H7 (cell line): ENCODE measurements at places on chromosomes 12 and 14. TPM values are rescaled to one million over a fixed set of nuclear protein-coding genes. Genes with fewer than 3 reads are reported as not detected.

GRCh38 chr14:99910337-99911309 lies 117.4 kb downstream of the EML1 start:
- DNase-seq = no peak

The KRT74 gene
- total RNA-seq = not detected in 2 replicates

The TMTC1 gene
- 8.8 and 11.6 TPM in 2 replicates for total RNA-seq

DNA sequence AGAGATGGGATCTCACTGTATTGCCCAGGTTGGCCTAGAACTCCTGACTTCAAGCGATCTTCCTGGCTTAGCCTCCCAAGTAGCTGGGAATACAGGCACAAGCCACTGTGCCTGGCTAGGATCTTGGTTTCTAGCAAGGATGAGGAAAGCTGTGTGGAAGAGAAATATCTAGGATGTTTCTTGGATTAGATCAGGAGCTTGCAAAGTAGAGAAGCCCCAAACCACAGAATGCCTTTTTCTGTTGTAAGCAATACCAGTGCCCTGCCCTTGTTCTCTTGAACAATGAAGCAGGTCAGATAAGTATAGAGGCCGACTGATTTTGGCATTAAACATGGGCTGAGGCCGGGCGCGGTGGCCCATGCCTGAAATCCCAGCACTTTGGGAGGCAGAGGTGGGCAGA lies 44.3 kb upstream of the STRN3 start:
- DNase-seq = no peak

DNA sequence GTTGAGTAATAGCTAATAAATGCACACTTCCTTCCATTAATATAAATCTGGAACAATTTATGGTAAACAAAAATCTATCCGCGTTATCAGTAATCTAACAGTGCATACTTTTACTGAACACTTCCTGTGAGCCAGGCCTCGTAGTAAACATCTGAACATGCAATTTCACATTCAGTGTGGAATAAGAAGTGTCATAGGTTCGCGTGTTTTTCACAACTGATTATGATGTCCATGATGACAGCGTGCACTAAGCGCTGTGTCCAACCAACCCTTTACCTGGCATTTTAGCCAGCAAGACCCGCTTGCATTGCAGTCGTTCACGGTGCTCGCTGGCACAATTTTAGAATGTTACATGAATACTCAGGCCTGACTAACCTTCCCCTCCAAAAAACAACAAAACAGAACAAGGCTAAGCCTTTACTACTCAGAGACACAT lies 2.1 kb downstream of the PNMA1 start:
- DNase-seq = no peak

GRCh38 chr12:15684896-15685658 lies 104.1 kb downstream of the EPS8 start:
- no peak for DNase-seq

The RNASE8 gene
- total RNA-seq = not detected in 2 replicates

DNA sequence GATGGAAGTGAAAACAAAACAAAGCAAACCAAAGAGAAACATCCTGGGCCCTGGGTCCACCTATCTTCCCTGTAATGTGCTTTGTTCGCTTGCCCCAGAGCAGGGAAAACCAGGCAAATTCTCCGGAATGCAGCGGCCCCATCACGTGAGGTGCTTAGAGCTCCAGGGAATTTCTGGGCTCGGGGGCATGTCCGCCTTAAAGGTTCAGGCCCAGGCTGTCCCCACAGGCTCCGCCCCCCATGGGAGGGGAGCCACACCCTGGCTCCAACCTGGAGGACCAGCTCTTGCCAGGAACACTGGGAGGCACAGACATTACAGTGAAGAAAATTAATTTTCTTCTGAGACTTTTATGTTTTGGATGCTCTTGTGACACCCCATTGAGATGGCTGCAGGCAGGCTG lies 69.9 kb downstream of the RBM19 start:
- DNase-seq = peak; percentile 85

- DNase-seq = no peak
These were observed 91.0 kb upstream of the MED13L start for GRCh38 chr12:116368196-116369194.

The PYGL gene
- 71.4 and 103 TPM in 2 replicates for total RNA-seq

GRCh38 chr12:85733221-85733840 lies 102.9 kb downstream of the RASSF9 start:
- no peak for DNase-seq

The ACOT6 gene
- total RNA-seq = not detected in 2 replicates

- DNase-seq = no peak
These were observed 364.2 kb upstream of the TMPO start for GRCh38 chr12:98151105-98151590.

DNA sequence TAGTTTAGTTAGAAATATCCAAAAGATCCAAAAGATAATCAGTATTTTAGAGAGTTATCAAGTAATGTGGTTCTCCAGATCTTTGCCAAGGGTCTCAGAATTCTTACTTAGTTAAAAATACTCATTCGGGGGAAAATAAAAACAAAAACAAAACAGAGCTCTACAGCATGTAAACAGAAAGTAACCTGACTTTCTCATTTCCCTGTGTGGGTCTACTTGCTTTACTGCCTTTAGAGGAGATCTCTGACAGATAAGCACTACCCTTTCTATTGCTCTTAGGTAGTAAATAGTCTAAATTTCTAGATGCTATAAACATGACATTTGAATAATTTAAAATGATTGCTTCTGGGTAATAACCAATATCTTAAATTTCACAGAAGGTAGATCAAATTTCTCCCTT lies 371.8 kb downstream of the RPL10L start:
- no peak for DNase-seq

The E2F7 gene
- 8.7 and 12.0 TPM in 2 replicates for total RNA-seq

GRCh38 chr12:132834181-132834711 lies 5.6 kb upstream of the GOLGA3 start:
- no peak for DNase-seq

GRCh38 chr14:24056800-24057184 lies 5.0 kb downstream of the CARMIL3 start:
- DNase-seq = peak; percentile 30

DNA sequence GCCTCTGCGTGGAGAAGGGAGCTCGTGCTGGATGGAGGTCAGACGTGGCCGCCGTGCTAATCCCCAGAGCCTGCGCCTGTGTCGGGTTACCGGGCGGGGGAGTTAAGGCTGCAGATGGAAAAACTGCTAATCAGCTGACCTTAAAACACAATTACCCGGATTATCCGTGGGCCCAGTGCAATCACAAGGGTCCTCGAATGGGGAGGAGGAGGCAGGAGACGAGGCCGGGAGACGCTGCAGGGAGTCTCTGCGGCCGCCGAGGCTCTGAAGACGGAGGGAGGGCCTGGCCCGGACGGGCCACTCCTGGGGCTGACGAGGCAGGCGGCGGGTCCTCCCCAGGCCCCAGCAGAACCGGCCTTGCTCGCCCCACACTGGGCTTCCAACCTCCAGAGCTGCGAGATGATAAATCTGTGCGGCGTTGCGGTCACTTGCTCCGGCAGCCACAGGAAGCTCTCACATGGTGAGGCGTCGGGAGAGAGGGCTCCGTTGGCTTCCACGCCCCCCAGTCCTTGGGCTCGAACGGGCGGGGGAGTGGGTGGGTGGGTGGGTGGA lies 32.9 kb upstream of the FBRSL1 start:
- peak; percentile 77 for DNase-seq

DNA sequence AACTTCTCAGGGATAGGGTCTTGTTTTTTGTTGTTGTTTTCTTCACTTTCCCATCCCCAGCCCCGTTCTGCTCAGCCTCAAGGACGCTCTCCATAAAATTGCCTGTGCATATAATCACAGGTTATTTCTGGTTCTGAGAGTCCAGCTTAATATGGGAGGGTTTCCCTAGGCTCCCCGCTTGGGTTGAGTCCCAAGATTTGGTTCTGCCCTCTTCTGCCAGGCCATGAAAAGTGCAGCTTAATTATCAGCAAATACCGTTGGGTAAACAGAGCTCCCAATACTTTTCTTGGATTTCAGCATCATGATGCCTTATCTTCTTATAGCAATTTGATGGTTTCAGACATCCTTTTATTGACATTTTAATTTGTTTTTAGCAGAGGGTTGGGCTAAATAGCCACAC lies 75.6 kb downstream of the GRIN2B start:
- no peak for DNase-seq

- DNase-seq = no peak
These were observed 11.6 kb upstream of the SAV1 start for GRCh38 chr14:50679674-50680073.

The CLEC4C gene
- total RNA-seq = 0.17 TPM in 1 of 2 replicates, not detected in the other

The GPD1 gene
- total RNA-seq = 0.59 TPM in 1 of 2 replicates, not detected in the other

- DNase-seq = no peak
These were observed 107.1 kb upstream of the AEBP2 start for GRCh38 chr12:19332196-19332595.

- DNase-seq = peak; percentile 75
These were observed 8.5 kb downstream of the LHX5 start for GRCh38 chr12:113462998-113463745.

GRCh38 chr12:44507461-44507860 lies 368.7 kb downstream of the NELL2 start:
- DNase-seq = no peak

The CCDC196 gene
- not detected in 2 replicates for total RNA-seq

The SRSF5 gene
- 90.9 and 99.7 TPM in 2 replicates for total RNA-seq

The CD69 gene
- not detected in 2 replicates for total RNA-seq

The REP15 gene
- total RNA-seq = 0.15 and 0.35 TPM in 2 replicates

DNA sequence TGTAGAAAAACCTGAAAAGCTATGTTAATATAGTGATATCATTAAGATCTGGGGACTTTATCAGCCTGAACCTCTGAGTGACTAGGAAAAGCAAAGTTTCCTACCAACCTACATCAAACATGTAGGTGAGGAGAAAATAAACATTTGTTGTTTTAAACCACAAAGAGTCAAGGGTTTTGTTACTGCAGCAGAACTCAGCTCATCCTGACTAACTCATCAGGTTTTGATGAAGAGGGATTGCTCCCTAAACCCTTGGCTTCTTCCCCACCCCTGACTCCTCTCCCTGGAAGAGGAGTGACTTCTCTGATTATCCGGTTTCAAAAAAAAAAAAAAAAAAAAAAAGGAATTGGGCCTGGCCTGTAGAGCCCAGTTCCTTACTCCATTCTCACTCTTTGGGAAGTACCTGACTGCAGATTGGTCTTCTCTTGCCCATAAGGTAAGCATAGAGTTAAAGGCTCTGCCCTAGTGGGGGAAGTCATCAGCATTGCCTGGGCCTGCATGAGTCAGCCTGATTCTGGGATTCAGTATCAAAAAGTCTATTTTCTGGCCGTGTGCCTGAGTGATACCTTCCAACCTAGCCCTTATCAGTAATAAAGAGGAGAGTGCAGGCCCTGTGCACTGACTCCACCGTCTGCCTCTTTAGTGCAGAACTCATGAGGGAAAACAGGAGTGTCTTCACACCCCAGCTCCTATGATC lies 16.9 kb downstream of the BDKRB1 start:
- no peak for DNase-seq

DNA sequence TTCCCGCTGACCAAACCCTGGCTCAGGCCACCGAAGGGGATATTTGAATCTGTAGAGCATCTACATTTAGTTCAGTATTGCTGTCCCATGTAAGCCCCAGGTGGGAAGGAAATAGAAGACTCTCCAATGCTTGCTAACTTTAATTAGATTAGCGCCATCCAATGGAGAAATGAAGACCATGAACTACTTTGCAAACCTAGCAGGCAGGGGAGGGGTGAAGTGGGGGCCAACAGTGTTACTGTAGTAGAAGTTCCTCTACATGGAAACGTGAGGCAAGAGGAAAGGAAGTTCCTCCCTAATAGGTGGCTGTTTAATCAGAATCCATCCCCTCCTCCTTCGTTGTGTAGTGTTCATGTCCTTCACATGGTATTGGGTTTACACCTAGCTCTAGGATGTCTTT lies 9.3 kb upstream of the DENND5B start:
- DNase-seq = peak; percentile 68

GRCh38 chr14:69263364-69263763 lies 3.4 kb downstream of the GALNT16 start:
- no peak for DNase-seq
